ENCODE measurements at places on chromosomes 1 and 21.

GRCh38 chr1:240820816-240821215 lies 208.9 kb upstream of the GREM2 start:
- DNase-seq, result no peak

- no peak for DNase-seq
These were observed 32.9 kb downstream of the KCNN3 start for GRCh38 chr1:154837034-154837671.

GRCh38 chr1:81832573-81832972 lies 31.8 kb downstream of the ADGRL2 start:
- DNase-seq, result no peak

DNA sequence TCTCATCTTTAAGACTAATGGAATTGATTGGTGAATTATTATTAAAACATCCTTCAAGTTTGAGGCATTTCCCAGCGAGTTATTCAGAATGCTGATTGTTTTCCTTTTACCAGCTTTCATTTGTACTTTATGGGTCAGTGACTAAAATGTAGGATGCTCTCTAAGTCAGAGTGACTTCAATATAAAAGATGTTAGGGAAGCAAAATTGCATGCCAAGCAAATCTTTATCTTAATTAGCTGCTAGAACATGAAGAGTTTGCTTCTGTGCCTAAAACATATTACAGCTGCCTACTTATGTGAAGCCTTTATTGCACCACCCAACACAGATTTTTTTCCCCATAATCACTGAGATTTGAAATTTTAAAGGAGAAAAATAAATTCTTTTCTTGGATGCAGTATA lies 79.8 kb upstream of the CYYR1 start:
- no peak for DNase-seq

GRCh38 chr1:186682736-186683135 lies 2.5 kb upstream of the PTGS2 start:
- no peak for DNase-seq

GRCh38 chr1:221606256-221606655 lies 135.6 kb downstream of the DUSP10 start:
- DNase-seq, result no peak

GRCh38 chr1:234628089-234628488 lies 18.1 kb upstream of the IRF2BP2 start:
- DNase-seq, result no peak

DNA sequence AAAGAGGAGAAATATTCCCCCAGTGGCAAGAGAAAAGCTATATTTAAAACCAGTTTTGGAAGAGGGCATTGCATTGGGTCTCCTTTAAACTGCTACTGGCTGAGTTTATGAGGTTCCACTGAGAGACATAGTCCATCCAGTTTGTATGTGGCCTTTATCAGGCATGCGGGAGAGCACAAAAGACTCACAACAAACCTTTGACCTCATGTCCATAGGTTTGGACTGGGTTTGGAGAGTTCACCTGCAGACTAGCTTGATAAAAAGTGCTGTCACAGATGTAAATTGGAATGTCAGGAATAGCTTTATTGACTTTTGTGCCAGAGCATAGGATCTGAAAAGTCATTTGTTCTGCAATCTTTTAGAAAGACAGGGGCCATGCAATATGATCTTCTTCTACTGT lies 131.0 kb upstream of the NRIP1 start:
- no peak for DNase-seq

- DNase-seq, result no peak
These were observed 30.1 kb downstream of the SLC1A7 start for GRCh38 chr1:53112271-53112774.

DNA sequence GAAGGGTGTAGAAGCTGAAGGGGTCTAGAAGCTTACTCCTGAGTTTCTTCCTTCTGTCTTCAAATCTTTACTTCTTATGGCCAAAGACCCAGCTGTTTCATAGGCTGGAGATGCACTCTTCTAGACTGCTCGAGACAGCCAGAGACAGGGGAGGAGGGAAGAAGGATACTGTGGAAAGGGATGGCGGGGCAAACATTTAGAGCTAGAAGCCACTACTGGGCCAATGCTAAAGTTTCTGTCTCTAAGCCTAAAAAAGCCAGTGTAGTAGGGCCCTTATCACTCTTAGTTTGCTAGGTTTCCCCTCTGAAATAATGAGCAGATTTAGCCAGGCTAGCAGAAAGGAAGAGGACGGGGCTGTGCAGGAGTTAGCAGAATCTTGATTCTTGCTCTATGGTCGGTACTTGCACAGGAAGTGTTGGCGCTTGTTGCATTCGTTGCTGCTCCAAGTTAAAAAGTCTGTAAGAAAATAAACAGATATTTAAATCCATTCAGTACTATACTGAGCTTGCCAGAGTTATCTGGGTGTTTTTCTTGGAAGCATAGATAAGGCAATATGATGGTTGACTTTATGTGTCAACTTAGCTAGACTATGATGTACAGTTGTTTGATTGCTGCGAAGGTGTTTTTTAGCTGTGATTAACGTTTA lies 16.9 kb downstream of the REG4 start:
- DNase-seq, result no peak

- DNase-seq, result no peak
These were observed 34.4 kb upstream of the OLIG2 start for GRCh38 chr21:32991361-32991760.

DNA sequence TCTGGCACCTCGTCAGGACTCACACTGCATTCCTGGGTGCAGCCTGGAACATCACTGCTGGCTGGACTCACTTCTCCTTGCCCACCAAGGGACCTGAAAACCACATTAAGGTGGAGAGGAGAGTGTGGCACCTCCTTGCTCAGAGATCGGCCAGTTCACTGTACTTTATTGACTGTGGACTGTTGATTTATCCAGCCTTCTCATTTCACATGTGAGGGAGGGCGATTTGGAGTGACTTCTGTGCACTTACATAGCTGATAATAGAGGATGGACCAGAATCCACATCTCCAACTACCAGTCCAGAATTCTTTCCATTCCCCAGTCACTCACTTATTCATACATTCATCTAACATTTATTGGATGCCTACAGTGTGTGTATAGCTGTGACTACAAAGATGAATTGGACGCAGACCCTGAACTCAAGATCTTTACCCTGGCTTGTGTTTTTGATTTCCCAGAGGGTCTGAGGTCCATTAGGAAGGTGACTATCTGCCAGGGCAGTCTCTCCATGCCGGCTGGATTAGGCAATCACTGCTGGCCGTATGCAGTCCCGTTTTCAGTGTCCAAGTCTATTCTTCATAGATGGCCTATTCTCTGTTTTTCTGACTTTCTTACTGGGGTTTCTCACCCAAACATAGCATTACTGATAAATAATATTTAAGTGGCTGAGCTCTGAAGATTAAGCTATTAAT lies 233.5 kb upstream of the SGIP1 start:
- no peak for DNase-seq

DNA sequence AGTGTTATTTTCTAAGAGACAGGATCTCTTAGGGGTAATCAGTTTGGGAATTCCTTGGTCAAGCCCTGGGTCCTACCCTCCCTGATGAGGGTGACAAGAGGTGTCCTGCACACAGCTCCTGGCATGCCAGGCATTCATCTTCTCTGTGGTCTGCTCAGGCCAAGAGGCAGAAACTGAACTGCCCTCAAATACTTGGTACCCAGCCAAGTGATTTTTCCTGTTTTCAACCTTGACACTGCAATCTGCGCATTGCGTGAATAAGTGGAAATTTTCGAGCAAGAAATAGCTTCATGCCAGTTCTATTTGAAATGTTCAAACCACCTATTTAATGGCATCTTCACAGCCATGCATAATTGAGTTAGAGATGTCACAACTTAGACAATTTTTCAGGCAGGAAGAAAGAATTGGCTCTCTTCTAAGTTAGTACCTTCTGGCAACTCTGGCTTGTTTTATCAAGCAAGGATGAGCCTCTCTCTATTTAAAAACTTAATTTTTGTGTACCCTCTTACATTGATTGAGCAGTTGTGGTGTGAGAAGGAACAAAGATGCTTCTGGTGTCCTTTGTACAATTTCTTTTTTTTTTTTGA lies 27.0 kb downstream of the DNM3 start:
- DNase-seq, result no peak

GRCh38 chr1:100778748-100779147 lies 59.2 kb downstream of the VCAM1 start:
- no peak for DNase-seq

DNA sequence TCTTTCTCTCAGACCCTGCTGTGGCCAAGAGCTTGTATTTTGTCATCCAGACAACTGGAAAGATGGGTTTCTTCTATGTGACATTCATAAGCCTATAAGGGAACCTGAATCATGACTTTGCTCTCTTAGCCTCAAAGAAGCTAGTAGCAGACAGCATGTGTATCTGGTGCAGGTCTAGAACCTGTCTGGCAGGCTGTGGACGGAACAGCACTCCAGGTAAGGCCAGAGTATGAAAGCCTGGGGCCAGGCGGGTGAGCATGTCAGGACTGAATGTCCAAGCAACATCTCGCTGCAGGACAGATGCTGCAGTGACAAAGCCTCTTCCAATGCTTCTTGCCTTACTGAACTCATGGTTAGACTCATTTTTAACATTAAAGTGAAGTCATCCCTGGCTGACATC lies 32.8 kb downstream of the AKNAD1 start:
- no peak for DNase-seq

DNA sequence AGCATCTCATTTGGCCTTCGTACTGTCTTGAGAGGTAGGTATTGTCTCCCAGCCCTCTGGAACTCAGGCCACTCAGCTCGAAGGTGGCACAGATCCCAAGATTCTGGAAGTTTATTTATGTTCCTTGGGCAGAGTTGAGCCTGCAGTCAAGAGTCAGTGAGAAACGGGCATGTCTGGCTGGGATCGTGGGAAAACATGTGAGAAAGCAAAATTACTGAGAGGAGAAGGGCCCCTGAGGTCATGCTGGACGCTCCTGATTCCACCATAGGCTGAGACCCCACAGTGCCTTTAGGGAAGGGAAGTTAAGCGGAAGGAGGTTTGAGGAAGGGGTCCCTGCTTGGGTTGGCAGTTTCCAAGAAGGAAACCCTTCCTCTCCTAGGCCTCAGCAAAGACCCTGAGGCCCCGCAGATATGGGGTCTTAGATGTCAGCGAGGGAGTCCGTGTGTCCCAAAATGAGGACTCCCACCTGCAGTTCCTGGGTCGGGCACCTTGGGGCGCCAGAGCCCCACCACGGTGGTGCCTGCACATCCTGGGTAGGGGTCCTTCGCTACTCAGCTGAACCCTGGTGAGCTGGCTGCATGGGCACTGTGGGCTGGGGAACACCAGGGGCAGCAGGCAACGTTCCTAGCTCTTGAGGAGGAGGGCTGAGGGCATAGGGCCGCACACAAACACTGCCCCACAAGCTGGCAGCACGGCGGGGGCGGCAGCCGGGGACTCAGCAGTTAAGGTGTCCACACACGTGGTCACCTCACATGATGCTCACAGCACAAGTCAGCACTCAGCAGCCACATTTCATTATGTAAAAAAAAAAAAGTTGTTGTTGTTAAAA lies 12.3 kb upstream of the SEMA4A start:
- DNase-seq, result peak; percentile 46

DNA sequence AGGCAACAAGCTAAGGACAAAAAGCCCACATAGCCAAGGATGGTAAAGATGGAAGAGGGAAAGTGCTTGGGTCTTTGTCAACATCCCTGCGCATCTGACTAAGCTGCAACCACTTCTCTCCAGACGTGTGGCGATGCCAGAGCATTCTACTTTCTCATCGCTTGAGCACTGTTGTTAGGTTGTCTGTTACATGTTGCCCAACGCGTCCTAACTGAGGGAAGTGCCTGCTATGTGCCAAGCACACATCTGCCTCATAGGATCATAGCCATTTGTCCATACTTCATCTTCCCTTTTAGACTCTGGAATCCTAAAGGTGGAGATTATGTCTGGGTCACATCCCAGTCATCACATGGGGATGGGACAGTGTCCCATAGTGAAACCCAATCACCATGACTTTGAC lies 464.9 kb downstream of the MATN1 start:
- DNase-seq, result no peak

DNA sequence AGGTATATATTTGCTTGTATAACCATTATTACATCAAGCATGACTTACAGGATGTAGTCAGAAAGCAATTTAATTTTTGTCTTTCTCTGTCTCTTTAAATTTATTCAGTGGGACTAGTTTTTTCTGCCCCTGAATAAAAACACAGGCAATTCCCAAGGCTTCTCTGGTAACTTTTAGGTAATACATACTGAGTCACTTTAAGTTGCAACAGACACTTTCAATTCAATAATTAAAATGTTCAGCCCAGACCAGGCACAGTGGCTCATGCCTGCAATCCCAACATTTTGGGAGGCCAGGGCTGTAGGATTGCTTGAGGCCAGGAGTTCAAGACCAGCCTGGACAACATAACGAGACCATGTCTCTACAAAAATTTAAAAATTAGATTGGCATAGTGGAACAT lies 12.3 kb downstream of the SLC44A3 start:
- no peak for DNase-seq

- no peak for DNase-seq
These were observed 20.5 kb downstream of the RRP15 start for GRCh38 chr1:218305472-218306064.

DNA sequence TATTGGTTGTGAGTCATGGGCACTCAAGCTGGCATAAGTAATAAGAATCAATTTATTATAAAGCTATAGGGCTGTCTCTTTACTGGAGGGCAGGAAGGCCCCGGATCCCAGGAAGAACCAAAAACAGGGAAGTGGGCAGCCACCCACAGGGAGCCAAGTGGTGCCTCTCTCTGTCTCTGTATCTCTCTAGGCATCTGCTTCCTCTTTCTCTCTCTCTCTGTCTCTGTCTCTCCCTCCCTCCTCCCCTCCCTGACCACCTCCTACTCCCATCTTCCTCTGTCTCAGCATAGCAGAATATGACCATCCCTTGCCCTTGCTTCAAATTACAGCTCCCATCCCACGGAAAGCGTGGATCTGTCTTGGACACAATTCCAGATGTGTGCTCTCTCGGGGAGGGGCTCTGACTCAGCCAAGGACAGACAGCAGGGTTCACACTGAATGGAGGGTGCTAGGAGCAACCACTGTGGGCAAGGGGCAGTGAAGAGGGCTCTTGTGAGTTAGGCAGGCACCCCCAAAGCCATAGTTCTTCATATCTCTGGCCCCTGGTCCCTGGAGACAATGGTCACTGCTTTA lies 80.4 kb upstream of the LPGAT1 start:
- DNase-seq, result no peak

- no peak for DNase-seq
These were observed 18.0 kb upstream of the LRRC3 start for GRCh38 chr21:44437371-44437695.

DNA sequence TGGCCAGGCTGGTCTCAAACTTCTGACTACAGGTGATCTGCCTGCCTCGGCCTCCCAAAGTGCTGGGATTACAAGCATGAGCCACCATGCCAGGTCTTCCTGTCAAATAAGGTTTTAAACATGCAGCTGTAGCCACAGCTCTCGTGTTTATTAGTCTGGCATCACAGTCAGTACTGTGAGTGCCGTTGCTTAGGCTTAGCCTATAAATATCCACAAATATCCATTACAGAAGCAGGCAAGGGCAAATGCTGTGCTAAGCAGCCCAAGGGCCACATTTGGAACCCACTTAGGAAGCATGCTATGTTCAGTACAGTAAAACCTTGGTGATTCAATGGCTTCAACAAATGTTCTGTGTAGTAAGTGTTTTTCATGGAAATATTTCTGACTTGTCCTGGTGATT lies 75.9 kb downstream of the KIF1B start:
- no peak for DNase-seq
